ENCODE measurements at places on chromosomes 5 and 9.
A peak's percentile ranks its signal among the peaks of the same experiment; 100 is the strongest.

DNA sequence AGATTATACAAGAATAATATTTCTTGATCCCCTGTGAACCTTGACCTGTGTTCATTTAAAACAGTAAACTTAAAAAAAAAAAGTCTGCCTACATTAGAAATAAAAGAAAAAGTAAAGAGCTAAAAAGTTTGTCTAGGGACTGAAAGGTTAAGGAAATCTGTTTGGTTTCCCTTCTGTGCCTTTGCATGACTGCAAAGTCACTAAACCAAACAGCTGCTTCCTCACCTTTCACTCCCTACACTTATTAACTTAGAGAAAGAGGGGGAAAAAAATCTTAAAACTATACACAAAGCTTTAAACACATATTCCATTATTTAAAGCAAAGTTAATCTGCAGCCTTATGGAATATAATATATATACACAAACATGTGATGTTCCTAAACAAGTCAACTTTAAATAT lies 65.1 kb downstream of the ZFR start:
- DNase-seq: no peak

DNA sequence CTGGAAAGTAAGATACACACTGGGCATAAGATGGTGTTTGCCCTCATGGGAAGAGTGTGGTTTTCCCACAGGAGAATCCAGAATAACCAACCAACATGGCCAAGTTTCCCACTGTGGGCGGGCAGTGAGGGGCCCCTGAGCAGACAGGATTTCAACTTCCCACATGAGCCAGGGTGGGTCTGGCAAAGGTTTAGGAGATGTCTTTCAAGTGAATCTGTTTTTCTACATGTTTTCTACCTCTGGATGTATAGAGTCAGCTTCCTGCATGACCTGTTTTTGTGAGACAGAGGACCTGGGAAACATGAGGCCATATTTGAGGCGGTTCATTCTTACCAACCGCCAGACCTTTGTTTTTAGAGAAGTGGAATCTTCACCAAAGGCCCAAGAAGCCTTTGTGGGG lies 100.5 kb downstream of the TLE4 start:
- no peak for DNase-seq

GRCh38 chr9:12684974-12685373 lies 8.2 kb upstream of the TYRP1 start:
- no peak for DNase-seq

DNA sequence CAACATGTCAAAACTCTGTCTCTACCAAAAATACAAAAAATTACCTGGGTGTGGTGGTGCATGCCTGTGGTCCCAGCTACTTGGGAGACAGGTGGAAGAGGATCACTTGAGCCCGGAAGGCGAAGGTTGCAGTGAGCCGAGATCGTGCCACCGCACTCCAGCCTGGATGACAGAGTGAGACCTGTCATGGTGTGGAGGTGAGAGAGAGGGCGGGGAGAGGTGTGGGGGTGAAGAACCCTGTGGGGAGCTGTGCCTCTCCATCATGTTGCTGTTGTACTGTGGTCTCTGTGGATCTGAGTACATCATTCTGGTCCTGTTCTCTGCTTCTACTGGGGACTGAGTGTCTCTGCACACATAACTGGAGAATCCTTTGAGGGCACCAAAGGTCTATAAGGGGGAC lies 11.3 kb upstream of the SLC34A1 start:
- DNase-seq: no peak

DNA sequence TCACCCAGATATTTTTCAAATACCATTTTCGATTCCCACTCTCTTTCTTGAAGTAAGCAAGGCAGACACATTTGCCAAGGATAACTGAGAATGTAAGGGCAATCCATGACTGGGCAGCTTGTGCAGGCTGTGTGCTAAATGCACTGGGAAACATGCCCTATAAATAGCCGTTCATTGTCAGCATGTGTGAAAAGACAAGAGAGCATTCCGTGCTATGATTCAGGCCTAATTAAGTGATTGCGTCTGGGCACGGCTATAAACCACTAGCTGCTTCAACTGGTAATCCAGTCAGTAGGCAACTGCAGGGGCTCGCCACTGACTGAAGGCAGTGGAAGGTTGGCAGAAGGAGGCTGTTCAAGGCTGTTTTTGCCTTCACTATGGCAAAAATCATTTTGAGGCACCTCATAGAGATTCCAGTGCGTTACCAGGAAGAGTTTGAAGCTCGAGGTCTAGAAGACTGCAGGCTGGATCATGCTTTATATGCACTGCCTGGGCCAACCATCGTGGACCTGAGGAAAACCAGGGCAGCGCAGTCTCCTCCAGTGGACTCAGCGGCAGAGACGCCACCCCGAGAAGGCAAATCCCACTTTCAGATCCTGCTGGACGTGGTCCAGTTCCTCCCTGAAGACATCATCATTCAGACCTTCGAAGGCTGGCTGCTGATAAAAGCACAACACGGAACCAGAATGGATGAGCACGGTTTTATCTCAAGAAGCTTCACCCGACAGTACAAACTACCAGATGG lies at the start of gene HSPB3:
Gene HSPB3 (plus strand): TSS at position 287 of the 745 bp plus-strand sequence. CDS start 91 bp downstream, at position 378.
- DNase-seq: no peak

- no peak for DNase-seq
These were observed 70.6 kb downstream of the ACTBL2 start for GRCh38 chr5:57411982-57412381.

DNA sequence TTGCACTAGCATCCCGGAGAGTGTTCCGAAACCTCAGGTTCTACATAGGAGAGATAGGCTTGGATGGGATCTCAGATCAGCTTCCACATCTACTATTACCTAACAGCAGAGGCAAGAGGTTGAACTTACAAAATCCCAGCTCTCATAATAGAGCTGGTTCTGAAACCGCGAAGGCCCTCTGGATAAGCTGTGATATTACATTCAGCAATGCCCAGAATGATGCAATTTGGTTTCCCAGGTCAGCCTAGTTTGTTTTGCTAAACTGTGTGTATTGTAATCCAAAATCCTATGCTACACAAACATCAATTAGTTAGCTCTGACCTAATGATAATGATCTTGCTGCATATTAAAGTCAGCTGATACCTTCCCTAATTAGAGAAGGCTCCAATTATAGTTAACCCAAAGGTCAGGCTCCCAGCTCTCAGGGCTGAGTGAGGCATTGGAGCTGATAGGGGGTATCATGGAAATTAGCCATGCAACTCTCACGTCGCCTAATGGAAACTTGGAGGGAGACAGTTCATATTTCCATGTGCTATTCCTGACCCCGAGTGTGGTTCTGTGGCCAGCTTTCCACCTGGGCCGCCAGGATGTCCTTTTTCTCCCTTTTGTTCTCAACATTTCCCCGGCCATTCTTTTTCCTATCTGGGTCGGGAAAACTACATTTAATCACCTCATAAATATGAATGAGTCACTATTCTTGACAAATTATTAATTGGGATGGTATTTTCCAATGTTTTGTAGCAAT lies 278.4 kb upstream of the IRX1 start:
- DNase-seq: no peak

- DNase-seq: no peak
These were observed 4.0 kb upstream of the NIPSNAP3A start for GRCh38 chr9:104743376-104743985.

DNA sequence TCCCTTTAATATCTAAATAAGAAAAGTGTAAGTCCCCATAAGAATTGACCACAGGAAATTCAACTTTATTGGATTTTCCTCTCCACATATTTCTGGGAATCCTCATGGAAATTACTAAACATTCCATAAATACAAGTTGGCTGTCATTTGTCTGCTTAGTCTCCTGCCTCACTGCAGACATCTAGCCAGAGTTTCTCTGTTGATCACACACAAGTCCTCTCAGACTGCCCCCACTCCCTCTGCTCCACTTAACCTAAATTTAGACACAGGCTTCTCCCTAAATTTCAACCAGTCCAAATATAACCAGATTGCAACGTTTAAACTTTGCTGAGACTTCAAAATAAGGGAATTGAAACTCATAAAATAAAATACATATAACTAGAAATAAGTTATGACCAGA lies 982.1 kb downstream of the DTWD2 start:
- no peak for DNase-seq

GRCh38 chr9:68974901-68975300 lies 39.0 kb downstream of the PRKACG start:
- DNase-seq: no peak

- no peak for DNase-seq
These were observed 259.5 kb downstream of the NR3C1 start for GRCh38 chr5:143143973-143144372.

- DNase-seq: no peak
These were observed 2.3 kb downstream of the TGFBI start for GRCh38 chr5:136030956-136031611.

GRCh38 chr5:102451082-102451481 lies 47.7 kb downstream of the SLCO6A1 start:
- no peak for DNase-seq

- DNase-seq: no peak
These were observed 29.2 kb downstream of the SUSD1 start for GRCh38 chr9:112145886-112146285.

DNA sequence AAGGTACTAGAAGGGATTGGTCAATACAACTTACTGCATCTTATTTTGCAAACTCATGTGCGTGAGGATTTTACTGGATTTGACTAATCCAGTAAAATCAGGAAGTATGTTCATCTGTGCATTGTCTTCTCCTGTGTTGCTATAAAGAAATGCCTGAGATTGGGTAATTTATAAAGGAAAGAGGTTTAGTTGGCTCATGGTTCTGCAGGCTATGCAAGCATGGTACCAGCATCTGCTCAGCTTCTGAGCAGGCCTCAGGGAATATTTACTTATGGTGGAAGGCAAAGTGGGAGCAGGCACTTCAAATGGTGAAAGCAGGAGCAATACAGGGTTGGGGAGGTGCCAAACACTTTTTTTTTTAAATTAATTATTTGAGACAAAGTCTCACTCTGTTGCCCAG lies 2199.5 kb upstream of the WWC1 start:
- DNase-seq: no peak

GRCh38 chr5:181243564-181244343 lies at the start of gene RACK1:
RACK1 (minus strand) TSS chr5:181243906; CDS start chr5:181243800, 106 bp downstream.
- DNase-seq: peak; percentile 83

DNA sequence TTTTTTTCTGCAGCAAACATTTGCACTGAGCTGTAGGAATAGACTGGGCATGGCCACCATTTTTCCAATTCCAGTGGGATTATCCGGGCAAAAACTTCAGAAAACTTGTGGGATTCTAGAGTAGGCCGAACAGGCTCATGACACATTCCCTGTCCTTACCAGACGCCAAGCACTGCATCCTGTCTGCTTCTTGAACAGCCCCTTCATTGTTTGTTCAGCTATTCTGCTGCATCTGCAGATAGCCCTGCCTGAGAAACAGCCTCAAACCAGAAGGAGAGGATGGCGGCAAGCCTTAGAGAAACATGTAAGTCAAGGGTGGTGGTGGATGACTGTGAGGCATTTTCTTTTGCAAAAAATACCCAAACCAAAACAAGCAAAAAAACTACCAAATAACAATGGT lies 111.8 kb upstream of the NTRK2 start:
- DNase-seq: no peak

DNA sequence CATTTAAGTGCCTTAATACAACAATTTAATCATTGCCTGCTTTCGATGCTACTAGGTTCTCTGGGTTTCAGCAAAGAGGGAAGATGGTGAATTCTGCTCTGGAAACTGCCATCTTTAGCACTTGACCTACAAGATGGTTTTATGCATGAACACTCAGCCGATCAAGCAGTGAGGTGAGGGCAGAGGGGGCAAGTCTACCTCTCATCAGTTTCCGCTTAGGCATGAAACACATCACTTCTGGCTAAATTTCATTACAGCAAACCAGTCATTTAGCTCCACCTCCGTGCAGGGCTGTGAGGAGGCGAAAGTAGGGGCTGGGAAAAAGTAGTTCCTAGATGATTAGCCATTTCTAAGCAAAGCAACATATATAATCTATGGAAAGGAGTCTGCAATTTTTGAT lies 1018.0 kb downstream of the CDH18 start:
- DNase-seq: no peak

DNA sequence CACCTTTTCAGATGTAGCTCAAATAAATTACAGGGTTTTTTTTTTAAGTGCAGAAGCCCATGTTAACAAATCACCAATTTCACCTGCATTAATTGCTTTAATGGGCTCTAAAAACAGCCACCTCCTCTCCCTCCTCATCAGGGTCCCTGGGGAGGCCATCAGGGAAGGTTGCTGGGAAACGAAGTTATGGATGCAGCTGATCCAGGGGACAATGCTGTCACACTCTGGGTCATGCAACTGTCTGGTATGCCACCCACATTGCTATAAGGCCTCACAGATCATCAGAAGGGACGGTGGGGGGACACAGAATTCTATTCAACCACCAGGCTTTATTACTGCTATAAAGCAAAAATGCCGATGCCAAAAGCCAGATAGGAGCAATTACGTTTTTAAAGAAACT lies 9.3 kb downstream of the WHRN start:
- DNase-seq: no peak

DNA sequence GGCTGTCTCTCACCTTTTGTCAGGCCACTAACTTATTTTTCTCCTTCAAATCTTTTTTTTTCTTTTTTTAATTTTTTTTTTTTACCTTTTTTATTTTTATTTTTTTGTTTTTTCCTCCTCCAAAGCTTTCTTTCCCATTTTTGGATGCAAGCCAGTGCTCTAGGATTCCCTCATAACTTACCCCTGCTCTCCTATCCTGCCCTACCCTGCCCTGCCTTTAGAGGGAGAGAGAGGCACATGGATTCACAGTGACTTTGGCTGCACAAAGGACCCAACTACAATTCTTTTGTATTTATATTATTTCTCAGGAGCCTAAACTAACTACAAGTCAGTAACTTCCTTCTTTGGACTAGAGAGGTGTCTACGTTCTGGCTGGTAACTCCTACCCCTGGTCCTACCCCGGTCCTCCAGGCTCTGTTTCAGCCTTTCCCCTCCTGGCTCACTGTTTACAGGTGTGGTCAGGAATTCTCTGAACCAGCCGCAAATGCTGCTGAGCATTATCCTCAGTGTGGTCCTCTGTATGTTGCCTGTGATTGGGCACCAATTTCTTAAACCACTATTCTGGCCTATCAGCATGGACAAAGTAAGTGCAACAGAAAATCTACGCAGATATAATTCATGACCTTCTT lies 8.4 kb upstream of the RUSC2 start:
- no peak for DNase-seq
